ENCODE measurements at places on chromosomes 11 and 22. TPM values are rescaled to one million over a fixed set of nuclear protein-coding genes. Genes with fewer than 3 reads are reported as not detected.

C11orf68 gene
- total RNA-seq = 45.7 TPM

OR5P2 gene
- total RNA-seq = not detected

XKR3 gene
- total RNA-seq = not detected

TRIM68 gene
- 9.0 TPM for total RNA-seq

Data from A549 treated with CpdA at 1 μM for 4 hours (cell line).